ENCODE measurements at places on chromosomes 4 and X. TPM values are rescaled to one million over a fixed set of nuclear protein-coding genes. Genes with fewer than 3 reads are reported as not detected.

DNA sequence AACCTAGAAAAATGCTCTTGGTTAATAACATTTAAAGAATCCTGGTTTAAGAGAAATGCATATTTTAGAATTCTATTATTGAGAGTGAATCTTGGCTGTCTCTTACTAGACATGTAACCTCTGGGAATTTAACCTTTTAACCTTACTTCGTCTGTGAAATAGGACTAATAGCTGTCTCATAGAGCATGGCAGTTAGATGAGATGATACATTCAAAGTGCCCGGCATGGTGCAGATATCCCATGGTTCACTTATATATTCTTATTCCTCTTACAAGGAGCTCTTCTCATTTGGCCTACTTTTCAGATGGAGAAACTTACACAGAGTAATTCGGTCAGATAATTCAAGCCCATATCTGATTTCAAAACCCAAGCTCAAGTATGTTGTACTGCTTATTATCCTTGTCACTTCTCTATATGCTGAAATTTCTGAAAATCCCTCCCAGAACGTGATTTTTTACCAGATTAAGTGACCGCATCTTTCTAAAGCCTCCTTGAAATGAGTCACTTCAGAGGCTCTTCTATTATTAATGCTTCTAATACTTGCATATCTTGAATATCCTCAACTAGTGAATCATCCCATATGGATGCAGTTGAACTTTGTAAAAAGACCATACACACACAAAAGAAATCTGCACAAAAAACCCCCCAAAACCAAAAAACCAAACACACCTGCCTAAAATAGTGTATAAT is 4.9 kb downstream of the CDKN2AIP start:
- no peak for DNase-seq

DNA sequence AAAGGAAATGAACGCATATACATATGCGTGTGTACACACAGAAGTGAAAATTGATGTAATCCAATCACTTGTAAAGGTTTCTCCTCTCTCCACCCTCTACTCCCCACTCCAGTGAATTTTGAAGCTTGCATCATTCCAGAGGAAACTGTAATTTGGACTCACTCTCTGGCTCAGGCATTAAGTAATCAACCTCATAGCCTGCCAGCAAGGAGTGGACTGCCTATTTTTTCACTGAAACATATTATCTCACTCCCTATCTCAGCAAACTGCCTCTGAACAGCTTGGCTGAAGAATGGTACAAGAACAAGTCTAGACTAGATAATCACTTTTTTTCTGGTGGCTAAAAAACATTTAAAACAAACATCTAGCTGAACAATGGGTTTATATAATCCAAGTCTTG is 124.2 kb downstream of the C4orf51 start:
- DNase-seq: no peak

DNA sequence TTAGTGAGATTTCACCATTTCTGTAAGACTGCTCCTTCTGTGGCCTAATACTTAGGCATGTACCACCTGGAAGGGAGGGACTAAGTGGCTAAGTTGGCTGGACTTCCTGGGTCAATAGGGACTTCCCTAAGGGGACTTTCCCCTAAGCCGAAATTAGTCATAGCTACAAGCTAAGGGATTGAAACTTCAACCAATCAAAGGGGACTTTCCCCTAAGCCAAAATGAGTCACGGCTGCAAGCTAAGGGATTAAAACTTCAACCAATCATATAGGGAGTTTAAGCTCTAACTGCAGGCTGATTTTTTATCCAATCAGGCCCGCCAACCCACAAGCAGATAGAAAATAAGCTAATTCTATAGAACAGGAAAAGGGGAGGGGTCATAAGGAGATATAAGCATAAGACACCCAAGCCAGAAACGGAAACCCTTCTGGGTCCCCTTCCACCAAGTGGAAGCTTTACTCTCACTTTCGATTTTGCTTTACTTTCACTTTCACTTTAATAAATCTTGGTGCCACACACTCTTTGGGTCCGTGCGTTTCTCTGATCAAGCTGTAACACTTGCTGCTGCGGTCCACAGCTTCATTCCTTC is 382.8 kb downstream of the KLHL4 start:
- DNase-seq: peak; percentile 50

DNA sequence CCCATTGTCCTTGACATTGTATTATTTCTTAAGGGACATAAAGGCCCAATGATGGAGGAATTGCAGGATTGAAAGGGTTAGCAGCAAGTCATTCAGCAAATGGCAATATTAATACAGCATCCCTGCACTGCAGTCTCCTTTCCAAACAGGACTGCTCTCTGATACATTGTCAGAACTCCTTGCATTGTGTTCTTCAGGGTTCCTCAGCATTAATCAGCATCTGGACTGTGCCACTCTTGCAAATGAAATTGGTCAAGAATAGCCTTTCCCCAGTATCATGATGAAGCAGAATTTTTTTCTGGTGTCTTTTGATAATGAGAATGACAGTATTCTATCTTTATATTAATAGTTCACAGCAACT is 272.6 kb upstream of the HAND2 start:
- no peak for DNase-seq

DNA sequence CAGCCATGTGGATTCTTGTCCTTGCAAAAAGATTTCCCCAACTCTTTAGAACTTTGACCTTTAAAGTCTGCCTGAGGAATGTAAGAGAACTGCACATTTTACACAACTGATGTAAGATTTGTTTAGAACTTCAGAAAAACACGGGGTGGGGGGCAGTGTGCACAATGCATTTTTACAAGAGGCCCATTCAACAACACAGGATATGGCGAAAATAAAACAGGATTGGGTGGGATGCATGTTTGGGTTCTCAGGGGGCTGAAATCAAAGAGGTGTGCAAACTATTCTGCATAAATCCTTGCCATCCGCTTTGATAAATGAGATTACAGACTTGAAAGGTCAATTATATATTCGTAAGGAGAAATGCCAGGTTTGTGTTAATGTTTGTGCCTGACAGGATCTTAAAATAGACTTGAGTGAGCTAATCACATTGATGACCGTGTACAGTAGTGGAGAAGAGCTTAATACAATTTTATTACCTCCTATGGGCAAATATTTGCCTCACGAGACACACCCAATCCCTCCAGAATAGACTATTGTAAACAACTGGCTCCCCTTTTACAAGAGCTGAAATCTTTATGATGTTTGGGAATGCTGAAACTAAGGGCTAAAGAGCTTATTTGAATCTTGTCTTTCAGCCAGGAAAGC is 184.1 kb upstream of the LEF1 start:
- DNase-seq: no peak

- no peak for DNase-seq
Observed at GRCh38 chrX:142327182-142327581, 122.1 kb upstream of the MAGEC2 start.

DNA sequence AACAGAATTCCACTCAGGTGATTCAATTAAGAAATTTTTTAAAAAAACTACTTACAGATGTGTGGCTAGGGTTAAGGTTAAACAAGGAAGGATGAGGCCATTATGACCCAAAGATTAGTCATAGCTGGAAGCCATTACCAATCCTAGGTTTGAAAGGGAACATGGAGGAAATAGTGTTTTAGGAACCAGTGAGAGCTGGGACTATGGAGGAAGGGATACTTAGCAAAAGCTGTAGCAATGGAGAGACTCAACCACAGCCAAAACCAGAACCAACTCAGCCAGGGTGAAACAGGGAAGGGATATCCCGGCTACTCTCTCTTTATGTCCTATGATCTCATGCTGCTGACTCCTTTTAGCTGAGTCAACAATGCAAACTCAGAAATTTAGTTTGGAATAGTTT is 148.6 kb upstream of the CNKSR2 start:
- DNase-seq: no peak

GRCh38 chr4:5120468-5120867 is 69.2 kb downstream of the STK32B start:
- no peak for DNase-seq

GRCh38 chrX:18640686-18641085 is 31.2 kb downstream of the RS1 start:
- no peak for DNase-seq

- DNase-seq: no peak
Observed at GRCh38 chrX:11886745-11887144, 128.7 kb downstream of the MSL3 start.

- DNase-seq: no peak
Observed at GRCh38 chr4:89071311-89071710, 14.3 kb upstream of the FAM13A start.

- DNase-seq: no peak
Observed at GRCh38 chrX:31240982-31241381, 169.1 kb upstream of the FTHL17 start.

DNA sequence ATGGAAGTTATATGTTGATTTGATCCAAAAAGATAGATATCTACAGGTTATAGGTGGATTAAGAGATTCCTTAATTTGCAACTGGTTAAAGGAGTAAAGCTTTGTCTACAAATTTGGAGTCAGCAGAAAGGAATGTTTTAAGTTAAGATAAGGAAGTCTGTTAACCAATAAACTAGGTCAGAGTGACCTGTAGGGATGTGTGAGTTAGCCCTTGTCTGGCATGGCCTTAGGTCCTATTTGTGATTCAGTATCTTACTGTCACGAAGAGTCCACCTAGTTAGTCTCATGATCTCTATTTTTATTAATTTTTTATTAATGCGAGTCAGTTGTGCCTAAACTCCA is 230.8 kb downstream of the INPP4B start:
- DNase-seq: no peak

- DNase-seq: no peak
Observed at GRCh38 chrX:105038672-105039328, 181.7 kb downstream of the TEX13A start.

DNA sequence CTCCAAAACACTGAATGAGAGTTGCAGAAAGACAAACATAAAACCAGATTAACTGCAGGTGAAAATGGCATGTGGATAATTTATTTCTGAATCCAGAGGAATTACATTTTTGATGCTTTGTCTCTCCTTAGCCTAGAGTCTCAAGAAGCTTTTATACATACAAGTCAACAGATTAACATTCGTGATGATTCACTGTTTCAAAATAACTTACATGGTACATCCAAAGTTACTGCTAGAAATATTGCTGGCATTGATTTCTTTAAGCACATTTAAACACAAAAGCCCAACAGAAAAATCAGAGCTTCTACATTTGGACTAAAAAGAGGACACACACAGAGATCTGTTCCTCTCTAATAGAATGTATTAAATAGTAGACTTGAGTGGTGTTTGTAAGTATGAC is 105.6 kb downstream of the AMELX start:
- no peak for DNase-seq

DNA sequence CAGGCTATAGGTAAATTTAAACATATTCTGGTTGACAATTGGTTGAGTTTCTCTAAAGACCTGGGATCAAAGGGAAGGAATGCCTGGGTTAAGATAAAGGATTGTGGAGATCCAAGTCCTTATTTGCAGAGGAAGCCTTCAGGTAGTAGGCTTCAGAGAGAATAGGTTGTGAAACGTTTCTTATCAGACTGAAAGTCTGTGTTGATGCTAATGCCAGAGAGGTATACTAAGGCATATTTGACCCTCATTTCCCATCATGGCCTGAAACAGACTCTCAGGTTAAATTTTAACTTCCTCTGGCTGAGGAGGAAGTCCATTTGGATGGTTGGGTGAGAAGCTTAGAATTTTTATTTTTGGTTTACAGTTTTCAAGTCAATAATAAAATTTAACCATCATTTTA is 48.1 kb downstream of the UGT2A2 start:
- no peak for DNase-seq

DNA sequence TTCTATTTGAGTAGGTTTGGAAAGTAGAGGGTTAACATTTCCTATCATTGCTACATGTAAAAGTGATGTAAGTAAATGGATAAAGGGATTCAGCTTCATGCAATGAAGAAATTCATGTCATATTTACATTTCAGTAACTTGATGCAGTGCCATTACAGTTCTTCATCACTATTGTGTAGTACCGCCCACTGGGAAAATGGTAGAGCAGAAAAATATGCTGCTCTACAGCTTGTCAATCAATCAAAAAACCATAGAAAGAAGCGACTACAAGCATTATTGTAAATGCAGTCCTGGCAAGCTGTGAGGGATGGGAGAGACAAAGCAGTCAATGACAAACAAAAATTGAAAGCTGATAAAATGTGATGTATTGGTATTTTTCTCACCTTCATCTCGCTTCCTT is 1597.9 kb downstream of the RPA4 start:
- no peak for DNase-seq

DNA sequence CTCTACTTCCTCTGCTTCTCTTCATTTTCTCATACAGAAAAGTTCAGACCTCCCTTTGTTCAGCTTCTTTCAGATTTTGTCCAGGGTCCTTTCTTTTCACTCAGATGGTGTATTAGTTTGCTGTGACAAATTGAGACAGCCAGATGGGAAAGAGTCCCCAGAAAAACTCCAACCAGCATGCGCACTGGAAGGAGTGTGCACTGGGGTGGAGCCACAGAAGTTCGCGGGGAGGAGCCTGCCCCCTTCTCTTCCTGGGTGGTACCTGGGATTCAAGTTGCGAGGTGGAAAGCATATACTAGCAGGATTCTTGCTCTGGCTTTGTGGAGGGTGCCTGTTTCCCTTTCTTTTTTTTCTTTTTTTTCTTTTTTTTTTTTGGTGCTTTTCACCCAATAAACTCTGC is 51.6 kb downstream of the SMIM20 start:
- no peak for DNase-seq

DNA sequence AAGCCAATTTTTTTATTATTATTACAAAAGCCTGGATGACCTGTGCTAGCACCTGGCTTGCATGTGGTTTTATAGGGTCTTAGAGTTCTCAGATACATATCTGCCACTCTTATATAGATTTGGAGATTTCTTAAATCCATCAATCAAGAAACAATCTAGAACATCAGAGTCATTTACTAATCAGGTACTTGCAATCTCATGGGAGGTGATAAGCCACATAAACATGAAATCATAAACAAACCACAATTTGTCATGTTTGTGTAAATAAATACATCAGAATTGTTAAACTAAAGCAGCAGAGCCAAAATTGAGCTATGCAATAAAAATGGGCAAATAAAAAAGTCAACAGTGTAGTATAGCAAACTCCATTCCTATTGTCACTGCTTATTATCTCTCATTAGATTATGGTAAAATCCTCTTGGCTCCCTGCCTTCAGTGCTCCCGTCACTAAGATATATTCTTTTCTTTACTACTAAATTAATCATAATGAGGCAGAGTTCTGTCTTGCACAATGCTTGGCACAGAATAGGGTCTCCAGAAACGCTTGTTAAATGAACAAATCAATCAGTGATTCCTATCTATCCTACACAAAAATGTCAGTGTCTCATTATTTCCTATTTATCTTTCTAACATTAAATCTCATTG is 108.7 kb upstream of the TTC29 start:
- no peak for DNase-seq

- no peak for DNase-seq
Observed at GRCh38 chrX:154436983-154437752, at the start of gene GDI1. Gene GDI1 (plus strand): TSS chrX:154437154. CDS start chrX:154437255, 101 bp downstream.

Gene SPANXC
- not detected for polyA plus RNA-seq

Gene GDPD2
- polyA plus RNA-seq: not detected

Gene TSPAN7
- 0.38 TPM for polyA plus RNA-seq

Gene TMEM131L
- polyA plus RNA-seq: 71.8 TPM

Gene SAGE1
- polyA plus RNA-seq: not detected

Gene GPR119
- polyA plus RNA-seq: not detected

Gene TCEAL9
- polyA plus RNA-seq: 1.3 TPM

Gene REPS2
- polyA plus RNA-seq: 2.1 TPM

Gene ATP1B4
- polyA plus RNA-seq: not detected

Gene FTSJ1
- 74.9 TPM for polyA plus RNA-seq

Gene USP53
- 2.5 TPM for polyA plus RNA-seq
